Activated CD8-positive, alpha-beta memory T cell treated with anti-CD3 and anti-CD28 coated beads, Interleukin-2, amount 10 ng/mL, durations not matched to agents 7 days and 5 days (primary cell): ENCODE measurements at places on chromosomes 13 and 19.
A peak's percentile ranks its signal among the peaks of the same experiment; 100 is the strongest.

DNA sequence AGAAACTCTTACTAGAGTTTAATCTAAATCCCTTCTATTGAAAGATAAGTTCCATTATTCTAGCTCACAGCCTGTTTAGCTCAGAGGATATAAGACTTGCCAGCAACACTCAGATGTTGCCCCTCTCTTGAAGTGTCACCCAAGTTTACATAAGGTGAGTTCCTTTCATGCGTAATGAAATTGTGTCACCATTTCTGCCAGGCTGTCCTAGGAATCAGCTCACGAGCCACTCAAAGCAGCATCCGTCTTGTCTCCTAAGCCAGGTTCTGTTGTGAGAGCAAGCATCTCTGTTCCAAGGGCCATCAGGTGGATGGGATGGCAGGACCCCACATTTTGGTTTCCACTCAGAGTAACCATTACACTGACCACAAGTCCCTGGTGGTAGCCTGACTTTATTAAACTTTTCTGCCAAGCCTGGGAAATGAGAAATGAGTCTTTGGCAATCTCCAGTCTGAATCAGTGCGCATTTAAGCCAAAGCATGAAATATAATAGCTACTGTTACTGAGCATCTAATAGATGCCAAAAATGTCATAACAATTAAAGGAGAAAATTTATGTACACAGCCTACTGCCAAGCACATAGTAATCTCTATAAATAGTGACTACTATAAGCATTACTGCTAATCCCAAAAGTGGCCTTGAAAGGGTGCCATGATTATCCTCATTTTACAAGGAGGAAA, 179.6 kb upstream of the MIR17HG start:
- no peak overlapping the region for H3K27ac ChIP-seq
- H3K36me3 ChIP-seq, result no peaks in the 10 kb centered on the region
- no peak overlapping the region for H3K4me3 ChIP-seq
- peaks cover 4% of the 10 kb centered on the region for H3K27me3 ChIP-seq
- DNase-seq, result no peak

DNA sequence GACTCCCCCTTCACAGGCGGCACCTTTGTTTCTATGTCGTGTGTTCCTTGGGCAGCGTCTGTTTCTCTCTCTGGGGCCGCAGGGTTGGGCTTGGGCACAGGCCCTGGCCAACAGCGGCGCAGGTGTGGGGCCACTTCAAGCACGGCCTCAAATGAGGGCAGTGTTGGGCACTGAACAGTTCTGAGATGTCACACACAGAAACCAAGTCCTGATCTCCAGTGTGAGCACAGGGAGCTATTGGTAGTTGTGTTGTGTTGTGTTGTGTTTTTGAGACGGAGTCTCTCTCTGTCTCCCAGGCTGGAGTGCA, 42.7 kb downstream of the GATAD2A start:
- peaks cover 84% of the 10 kb centered on the region for H3K4me1 ChIP-seq
- H3K27me3 ChIP-seq, result no peaks in the 10 kb centered on the region
- peaks cover 16% of the 10 kb centered on the region for H3K36me3 ChIP-seq
- H3K27ac ChIP-seq, result peak overlapping the region; percentile 11

DNA sequence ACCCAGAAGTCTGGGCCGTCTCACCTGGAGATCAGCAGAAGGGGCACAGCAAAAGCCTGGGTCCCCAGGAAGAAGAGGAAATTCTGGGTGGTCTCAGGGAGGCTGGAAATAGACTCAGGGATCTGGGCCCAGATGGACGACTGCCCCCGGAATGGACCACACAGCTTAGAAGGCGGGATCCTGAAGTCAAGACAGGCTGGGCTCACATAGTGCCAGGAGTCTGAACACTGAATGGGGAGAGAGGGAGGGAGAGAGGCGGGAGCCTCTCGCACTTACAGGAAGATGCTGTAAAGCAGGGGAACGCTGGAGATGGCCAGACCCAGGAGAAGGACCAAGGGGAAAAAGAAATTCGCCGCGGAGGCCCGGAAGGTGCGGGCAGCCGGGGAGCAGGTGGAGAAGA, 1.3 kb upstream of the LENG1 start:
- peaks cover 8% of the 10 kb centered on the region for H3K27me3 ChIP-seq
- peaks cover 60% of the 10 kb centered on the region for H3K4me1 ChIP-seq
- H3K4me3 ChIP-seq, result peak overlapping the region; percentile 95
- no peak for DNase-seq

DNA sequence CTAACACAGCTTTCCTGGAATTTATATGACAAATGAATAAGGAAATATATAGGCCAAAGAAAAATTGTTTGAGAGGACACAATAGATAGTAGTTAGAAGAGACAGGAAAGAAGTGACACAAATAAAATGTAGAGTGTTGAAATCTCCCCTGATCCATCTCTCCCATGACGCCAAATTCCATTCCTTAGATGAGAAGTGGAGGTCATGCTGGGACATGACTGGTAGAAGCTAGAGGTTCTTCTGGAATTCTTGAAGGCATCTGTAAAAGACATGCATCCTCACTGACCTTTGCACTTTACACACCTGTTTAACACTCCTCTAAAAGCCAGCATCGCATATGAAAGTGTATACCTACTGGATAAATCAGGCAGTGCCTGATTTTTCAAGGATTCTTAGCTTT, 67.8 kb downstream of the DGKH start:
- peaks cover 3% of the 10 kb centered on the region for H3K36me3 ChIP-seq
- no peak for DNase-seq
- no peak overlapping the region for H3K4me3 ChIP-seq

DNA sequence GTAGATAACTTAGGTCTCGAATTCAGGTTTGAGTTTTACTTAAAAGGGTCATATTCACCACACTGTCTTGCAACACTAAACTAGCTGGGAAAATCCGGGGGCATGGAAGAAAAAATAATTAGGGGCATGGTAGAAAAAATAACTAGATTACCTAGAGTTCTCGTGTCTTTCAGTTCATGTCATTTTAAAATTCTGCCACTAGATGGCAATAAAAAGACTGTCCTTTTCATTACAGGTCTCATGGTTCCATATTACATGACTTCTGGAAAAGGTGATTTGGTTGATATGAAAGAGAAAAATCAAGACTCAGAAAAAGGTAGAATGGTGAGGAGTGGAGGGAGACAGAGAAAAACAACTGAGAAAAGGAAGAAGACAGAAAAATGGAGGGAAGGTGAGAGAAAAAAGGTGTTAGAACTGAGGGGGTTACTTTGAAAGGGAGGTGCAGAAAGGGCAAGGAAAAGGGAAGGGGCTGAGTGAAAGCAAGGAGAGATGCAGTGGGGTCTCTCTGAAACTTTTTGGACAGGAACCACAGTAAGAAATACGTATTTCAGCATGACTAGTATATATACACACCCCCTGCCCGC, 299.0 kb downstream of the KLF12 start:
- no peaks in the 10 kb centered on the region for H3K27me3 ChIP-seq
- H3K27ac ChIP-seq, result no peak overlapping the region
- H3K4me3 ChIP-seq, result no peak overlapping the region
- H3K36me3 ChIP-seq, result no peaks in the 10 kb centered on the region
- no peak for DNase-seq
- H3K4me1 ChIP-seq, result peaks cover 1% of the 10 kb centered on the region

GRCh38 chr13:61777899-61778298, 362.2 kb upstream of the PCDH20 start:
- no peaks in the 10 kb centered on the region for H3K27me3 ChIP-seq
- no peaks in the 10 kb centered on the region for H3K4me1 ChIP-seq
- no peak overlapping the region for H3K4me3 ChIP-seq
- DNase-seq, result no peak
- H3K36me3 ChIP-seq, result no peaks in the 10 kb centered on the region
